ENCODE measurements at places on chromosomes 11 and 22. TPM values are rescaled to one million over a fixed set of nuclear protein-coding genes. Genes with fewer than 3 reads are reported as not detected.

SMCO4 gene
- polyA plus RNA-seq = 4.8 TPM

OR52I2 gene
- not detected for polyA plus RNA-seq

NRXN2 gene
- polyA plus RNA-seq = not detected

THY1 gene
- not detected for polyA plus RNA-seq

VWA5A gene
- polyA plus RNA-seq = 16.6 TPM

MTA2 gene
- 38.6 TPM for polyA plus RNA-seq

CCS gene
- 34.2 TPM for polyA plus RNA-seq

HPS4 gene
- polyA plus RNA-seq = 16.1 TPM

CHST1 gene
- not detected for polyA plus RNA-seq

- DNase-seq = no peak
Measured at GRCh38 chr22:33274214-33275072, 216.3 kb upstream of the SYN3 start.

- DNase-seq = peak; percentile 55
Measured at GRCh38 chr22:25404928-25405816, 159.3 kb upstream of the GRK3 start.

DNA sequence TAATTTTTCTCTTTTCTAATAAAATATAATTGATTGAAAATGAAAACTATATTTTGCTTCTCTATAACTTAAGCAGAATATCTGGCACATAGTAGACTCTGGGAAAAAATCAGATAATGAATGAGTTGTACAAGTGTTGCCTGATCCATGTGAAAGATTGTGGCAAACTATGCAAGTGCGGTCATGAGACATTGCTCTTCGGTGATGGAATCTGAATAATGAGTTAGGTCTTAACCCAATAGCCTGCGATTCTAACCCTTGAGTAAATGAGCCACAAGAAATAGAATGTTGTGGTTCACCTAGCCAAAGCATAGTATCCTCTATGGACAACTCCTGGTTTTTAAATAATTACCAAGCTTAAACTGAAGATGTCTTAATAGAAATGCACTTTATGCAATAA, 333.7 kb upstream of the LUZP2 start:
- no peak for DNase-seq

DNA sequence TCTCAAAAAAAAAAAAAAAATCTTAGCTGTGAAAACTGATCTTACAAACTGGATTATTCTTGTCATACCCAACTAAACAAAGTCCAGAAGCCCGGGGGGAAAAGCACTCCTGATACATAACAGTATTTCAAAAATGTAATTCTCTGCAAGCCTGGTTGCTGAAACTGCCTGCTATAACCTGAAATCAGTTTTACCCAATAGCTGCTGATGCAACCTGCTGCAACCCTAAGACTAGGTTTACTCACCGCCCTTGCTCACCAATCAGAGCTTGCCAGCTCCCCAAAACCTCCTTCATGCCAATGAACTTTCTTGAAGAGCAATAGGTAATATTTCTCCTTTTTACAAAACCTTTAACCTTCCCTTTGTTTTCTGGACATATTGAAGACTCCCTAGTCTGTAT, 12.4 kb downstream of the FGF19 start:
- no peak for DNase-seq

- no peak for DNase-seq
Measured at GRCh38 chr11:86186386-86186785, 58.2 kb upstream of the EED start.

DNA sequence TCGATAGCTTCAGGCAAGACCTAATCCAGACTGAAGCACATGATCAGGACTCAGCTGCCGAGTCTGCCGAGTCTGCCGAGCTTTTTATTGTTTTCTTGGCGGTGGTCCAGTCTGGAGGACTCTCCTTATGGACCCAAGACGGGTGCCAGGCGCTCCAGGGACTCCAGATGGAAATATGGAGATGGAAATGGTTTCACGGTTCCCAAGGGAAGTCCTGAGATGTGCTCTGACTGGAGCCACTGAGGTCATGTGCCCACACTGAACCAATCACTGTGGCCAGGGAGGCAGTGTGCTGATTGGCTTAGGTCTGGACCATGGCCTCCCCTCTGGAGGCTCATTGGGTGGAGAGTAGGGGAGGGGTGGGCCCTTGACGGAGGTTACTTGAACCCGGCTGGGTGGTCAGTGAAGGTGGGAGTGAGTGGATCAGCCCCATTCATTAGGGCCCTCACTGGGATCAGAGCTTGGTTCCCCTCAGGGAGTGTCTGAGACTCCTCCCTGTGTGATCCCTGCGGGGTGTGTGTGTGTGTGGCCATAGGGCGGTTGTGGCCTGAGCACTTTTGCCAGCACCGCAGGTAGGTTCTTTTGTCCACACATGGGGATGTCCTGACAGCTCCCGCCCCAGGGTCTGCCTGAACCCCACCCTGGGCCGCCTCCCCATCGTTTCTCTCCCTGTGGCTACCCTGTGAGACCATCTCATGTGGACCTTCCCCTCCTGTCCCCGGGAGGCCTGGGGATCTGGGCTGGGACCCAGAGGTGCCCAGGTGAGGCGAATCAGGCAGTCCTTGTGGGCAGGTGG, 14.0 kb downstream of the RPS6KA4 start:
- DNase-seq = no peak

GRCh38 chr11:9745411-9746211, 81.7 kb downstream of the SWAP70 start:
- DNase-seq = no peak

- DNase-seq = no peak
Measured at GRCh38 chr22:29801796-29802195, 34.6 kb downstream of the UQCR10 start.

DNA sequence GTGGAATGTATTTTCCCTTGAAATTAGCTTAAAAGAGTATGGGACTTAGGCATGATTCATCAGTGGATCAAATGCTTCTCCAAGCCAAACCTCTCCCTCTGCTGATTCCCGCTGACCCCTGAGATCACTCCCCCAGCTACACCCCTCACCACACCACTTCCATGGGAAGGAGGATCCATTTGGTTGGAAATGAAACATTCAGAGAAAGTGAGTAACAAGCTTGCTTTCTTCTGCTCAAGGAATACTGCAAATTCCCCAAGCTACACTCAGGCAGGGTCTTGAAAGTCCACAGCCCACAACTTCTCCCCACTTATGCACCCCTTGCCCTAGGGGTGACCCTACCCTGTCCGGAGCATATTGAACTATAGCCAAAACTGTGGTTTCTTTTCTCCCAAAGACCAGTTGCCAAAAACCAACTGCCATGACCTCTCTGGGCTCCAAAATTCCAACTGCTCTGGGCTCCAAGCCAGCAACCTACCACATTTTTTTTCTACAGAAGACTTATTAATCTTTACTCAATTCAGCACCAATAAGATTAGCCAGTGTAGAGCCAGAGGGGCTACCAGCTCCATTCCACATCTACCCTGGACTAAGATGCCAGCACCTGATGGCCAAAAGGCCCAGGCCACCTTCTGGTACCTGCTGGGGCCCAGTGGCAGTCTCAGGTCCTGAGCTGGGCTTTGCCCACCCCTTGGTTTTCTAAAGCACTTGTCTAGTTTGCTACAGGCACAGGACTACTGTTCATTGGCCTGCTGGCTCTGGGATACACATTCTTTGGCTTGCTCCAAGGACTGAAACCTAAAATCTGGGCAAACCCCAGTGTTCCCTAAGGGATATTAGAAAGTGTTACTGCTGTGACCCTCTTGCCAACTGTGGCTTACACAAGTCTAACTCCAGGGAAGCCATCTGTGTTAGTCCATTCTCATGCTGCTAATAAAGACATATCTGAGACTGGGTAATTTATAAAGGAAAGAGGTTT, 101.1 kb downstream of the MICAL3 start:
- DNase-seq = no peak

DNA sequence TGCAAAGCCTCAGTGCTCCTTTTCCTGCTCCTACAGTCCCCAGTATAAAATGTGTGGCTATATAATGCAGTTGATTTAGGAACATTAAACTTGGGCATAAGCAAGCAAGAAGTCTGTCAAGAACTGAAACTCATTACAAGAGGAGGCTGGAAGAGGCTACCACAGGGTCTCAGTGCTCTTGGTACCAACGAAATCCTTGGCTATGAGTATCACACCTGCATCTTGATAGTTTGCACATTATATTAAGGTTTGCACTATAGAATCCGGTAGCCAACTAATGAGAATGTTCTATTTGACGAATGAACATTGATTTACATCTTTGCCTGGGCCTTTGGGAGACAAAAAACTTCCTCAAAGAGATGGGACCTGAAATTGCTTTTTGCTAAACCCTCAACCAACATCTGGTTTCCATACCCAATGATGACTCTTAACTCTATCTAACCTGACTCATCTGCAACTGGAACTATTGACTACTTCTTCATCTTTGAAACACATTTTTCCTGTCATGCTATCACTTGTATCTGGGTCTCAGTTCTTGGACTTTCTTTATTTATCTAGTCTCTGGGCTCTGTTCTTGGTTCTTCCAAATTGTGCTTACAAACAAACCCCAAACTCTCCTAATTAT, 207.2 kb upstream of the CTSC start:
- DNase-seq = no peak

DNA sequence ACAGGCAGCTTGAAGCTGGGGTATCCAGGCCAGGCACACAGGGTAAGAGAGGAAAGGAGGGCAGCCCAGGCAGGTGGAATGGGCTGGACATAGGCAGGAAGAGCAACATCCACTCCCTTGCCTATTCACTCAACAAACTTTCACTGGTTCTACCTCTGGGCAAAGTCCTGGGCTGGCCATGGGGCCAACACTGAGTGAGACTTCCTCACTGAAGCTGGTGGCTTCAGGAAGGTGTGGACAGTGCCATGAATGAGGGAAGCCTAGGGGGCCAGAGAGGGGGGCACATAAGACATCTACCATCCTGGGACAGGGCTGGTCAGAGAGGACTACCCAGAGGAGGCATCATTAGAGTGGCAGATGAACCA, 44.9 kb upstream of the TCF20 start:
- DNase-seq = no peak

Measured in CD4-positive, CD25-positive, alpha-beta regulatory T cell (primary cell).